Activated T-helper 2 cell treated with anti-CD3 and anti-CD28 coated beads, Interferon-gamma antibody, Interleukin-2, Interleukin-4, amounts not matched to agents 10 μg/mL and 5 μg/mL and 100 μg/mL, durations not matched to agents 14 hours and 24 hours and 36 hours (primary cell): ENCODE measurements at places on chromosomes 2 and 18. TPM values are rescaled to one million over a fixed set of nuclear protein-coding genes. Genes with fewer than 3 reads are reported as not detected.

The REG3A gene
- total RNA-seq: not detected in 2 replicates

GRCh38 chr2:15198051-15198450 lies 363.1 kb downstream of the NBAS start:
- H3K4me3 ChIP-seq: no peak overlapping the region
- H3K27me3 ChIP-seq: no peaks in the 10 kb centered on the region
- no peak overlapping the region for H3K27ac ChIP-seq
- peaks cover 7% of the 10 kb centered on the region for H3K36me3 ChIP-seq
- no peaks in the 10 kb centered on the region for H3K4me1 ChIP-seq
- no peak for DNase-seq

GRCh38 chr2:211259831-211260476 lies 703.6 kb downstream of the CPS1 start:
- H3K4me1 ChIP-seq: no peaks in the 10 kb centered on the region
- H3K27me3 ChIP-seq: no peaks in the 10 kb centered on the region
- H3K4me3 ChIP-seq: no peak overlapping the region
- DNase-seq: no peak
- H3K27ac ChIP-seq: no peak overlapping the region
- H3K36me3 ChIP-seq: no peaks in the 10 kb centered on the region

DNA sequence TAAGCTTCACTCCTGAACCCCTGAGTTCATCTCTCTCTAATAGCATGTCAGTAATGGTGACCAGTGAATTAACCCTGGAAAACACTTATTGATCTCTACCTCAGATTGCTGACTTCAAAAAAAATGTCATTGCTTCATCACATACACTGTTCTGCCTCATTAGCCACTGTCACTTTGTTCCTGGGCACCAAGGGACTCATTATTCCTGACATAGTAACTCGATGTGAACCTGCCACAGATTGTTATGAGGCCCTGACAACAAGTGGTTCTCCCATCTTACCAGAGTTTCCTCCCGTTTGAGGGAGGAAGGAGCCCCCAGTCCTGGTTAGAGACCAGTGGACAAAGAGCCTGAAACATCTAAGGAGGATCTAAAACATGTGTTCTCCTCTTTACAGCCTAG lies 403.3 kb upstream of the SMIM21 start:
- H3K36me3 ChIP-seq: no peaks in the 10 kb centered on the region
- no peaks in the 10 kb centered on the region for H3K27me3 ChIP-seq
- H3K4me3 ChIP-seq: no peak overlapping the region
- no peak overlapping the region for H3K27ac ChIP-seq
- no peaks in the 10 kb centered on the region for H3K4me1 ChIP-seq
- DNase-seq: no peak

DNA sequence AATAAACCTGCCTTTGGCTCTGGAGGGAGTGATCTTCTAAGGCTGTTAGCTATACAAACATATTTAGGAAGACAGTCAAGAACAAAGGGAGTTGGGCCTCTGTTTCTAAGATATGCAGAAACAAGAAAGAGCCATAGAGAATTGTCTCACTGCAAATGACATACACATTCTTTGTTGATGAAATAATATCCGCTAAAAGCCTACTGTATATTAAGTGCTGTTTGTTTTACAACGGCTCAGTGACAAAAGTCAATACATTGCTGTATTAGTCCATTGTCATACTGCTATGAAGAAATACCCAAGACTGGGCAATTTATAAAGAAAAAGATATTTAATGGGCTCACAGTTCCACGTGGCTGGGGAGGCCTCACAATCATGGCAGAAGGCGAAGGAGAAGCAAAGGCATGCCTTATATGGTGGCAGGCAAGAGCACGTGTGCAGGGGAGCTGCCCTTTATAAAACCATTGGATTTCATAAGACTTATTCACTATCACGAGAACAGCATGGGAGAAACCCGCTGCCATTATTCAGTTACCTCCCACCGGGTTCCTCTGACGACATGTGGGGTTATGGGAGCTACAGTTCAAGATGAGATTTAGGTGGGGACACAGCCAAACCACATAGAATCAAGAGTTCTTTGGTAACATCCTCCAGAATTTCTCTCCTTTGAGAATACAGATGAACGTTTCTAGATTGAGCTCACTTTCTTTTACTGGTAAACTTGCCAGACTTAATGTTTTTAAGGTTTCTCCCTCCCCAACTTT lies 157.8 kb downstream of the PIK3C3 start:
- no peak overlapping the region for H3K27ac ChIP-seq
- no peak for DNase-seq
- peaks cover 13% of the 10 kb centered on the region for H3K4me1 ChIP-seq
- no peaks in the 10 kb centered on the region for H3K36me3 ChIP-seq
- peaks cover 6% of the 10 kb centered on the region for H3K27me3 ChIP-seq
- no peak overlapping the region for H3K4me3 ChIP-seq

DNA sequence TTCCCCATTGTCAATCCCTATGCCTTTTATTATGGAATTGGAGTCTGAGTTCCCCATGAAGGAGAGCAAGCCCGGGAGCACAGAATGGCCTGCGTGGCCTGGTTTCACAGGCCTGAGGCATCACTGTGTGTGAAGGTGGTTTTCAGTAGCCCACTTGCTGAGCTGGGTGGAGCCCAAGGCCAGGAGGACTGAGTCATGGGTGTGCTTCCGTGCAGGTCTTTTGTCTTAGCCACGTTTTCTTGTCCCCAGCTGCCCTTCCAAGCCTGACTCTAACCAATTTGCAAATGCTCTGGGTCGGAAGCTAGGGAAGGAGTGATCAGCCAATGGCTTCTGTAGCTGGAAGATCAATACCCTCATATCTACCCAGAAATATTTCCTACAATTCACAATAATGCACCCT lies 119.2 kb downstream of the MAPK4 start:
- H3K4me1 ChIP-seq: no peaks in the 10 kb centered on the region
- peaks cover 1% of the 10 kb centered on the region for H3K27me3 ChIP-seq
- H3K36me3 ChIP-seq: no peaks in the 10 kb centered on the region
- H3K27ac ChIP-seq: no peak overlapping the region
- DNase-seq: no peak

GRCh38 chr2:53445383-53446070 lies 322.1 kb upstream of the CHAC2 start:
- H3K4me3 ChIP-seq: no peak overlapping the region
- no peaks in the 10 kb centered on the region for H3K27me3 ChIP-seq
- H3K36me3 ChIP-seq: no peaks in the 10 kb centered on the region
- no peak overlapping the region for H3K27ac ChIP-seq

GRCh38 chr2:217357886-217358620 lies 498.2 kb upstream of the TNP1 start:
- no peaks in the 10 kb centered on the region for H3K27me3 ChIP-seq
- no peak overlapping the region for H3K27ac ChIP-seq
- no peak for DNase-seq
- no peak overlapping the region for H3K4me3 ChIP-seq
